Stimulated activated CD8-positive, alpha-beta memory T cell treated with anti-CD3 and anti-CD28 coated beads, Interleukin-2, amount 100 ng/mL, for 1 hour (primary cell): ENCODE measurements at places on chromosomes 2 and 18.

GRCh38 chr2:166612214-166612613 is 118.2 kb upstream of the SCN7A start:
- no peak for DNase-seq

- DNase-seq, result no peak
These were observed 42.3 kb downstream of the ATP9B start for GRCh38 chr18:79111483-79111882.

DNA sequence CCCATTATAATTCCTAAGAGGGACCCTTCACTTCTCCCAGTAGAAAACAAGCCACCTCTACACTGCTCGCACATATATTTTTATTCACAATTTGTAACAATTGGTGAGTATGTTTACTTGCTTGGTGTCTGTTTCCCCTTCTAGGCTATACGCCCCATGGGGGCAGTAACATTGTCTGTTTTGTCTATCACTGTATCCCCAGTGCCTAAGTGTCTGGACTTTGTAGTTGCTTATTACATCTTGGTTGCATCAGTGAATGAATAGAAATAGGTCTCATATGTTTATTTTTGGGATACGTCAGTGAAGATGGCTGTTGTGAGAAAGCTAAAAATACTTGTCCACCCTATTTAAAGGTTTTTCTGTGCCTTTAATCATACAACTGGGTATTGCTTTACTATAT is 87.4 kb upstream of the ITGB6 start:
- DNase-seq, result no peak

- DNase-seq, result no peak
These were observed 50.8 kb downstream of the PIAS2 start for GRCh38 chr18:46866523-46866922.

GRCh38 chr2:96091711-96092572 is 24.4 kb downstream of the ADRA2B start:
- DNase-seq, result no peak

DNA sequence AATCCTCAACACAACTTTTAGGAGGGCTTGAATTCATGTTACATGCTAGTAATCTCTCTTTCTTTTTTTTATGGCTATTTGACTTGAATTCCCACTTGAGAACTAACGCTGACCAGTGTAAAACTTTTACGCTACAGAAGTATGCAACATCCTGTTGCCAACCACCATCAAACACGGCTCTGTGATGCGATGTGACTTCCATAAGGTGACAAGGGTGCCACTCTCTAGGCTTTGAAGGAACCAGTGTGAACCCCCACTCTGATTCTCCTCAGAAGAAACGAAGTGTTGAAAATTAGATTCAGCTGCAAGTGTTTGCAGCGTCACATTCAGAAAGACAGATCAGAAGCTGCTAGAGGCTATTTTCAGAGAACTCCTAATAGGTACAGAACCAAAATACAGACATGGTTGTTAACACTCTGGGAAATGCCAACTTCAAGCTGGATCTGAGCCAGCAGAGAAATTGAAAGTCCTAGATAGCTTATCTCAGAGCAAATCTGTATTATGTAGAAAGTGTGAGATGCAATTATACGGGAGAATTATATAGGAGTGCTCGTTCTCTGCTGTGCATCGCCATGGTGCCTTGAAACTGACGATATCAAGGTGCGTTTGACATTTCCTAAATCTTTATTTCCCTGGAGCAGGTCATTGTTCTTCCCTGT is 271.2 kb downstream of the LPIN1 start:
- no peak for DNase-seq

DNA sequence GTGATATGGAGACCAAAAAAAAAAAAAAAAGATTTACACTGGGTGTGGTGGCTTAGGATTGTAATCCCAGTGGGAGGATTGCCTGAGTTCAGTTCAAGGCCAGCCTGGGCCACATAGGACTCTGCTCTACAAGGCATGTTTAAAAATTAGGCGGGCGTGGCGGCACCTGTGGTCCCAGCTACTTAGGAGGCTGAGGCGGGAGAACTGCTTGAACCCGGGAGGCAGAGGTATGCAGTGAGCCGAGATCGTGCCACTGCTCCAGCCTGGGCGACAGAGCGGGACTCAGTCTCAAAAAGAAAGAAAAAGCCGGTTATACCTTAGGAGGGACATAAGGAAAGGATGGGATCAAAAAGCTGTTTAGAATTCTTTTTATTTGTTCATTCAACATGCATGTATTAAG is 707 bp upstream of the SPDYA start:
- no peak for DNase-seq

GRCh38 chr2:121178730-121179129 is 106.3 kb downstream of the TFCP2L1 start:
- no peak for DNase-seq

GRCh38 chr2:170823088-170823897 is 6.6 kb downstream of the GAD1 start:
- no peak for DNase-seq

GRCh38 chr2:160267692-160268091 is 67.6 kb upstream of the ITGB6 start:
- DNase-seq, result no peak

DNA sequence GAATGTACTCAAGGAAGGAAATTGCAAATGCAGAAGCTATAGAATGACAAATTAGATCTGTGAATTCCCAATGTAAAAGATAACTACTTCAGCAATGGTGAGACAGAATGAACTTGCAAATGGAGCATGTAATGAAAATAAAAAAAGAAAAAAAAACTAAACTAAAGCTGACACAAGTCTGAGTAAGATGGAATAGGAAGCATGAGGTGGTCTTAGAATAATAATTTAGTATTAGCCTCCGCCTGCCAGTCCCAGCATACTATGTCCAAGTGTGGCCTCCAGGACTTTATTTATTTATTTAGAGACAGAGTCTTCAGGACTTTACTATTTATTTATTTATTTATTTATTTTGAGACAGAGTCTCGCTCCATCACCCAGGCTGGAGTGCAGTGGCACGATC is 37.4 kb upstream of the SLC39A10 start:
- no peak for DNase-seq

DNA sequence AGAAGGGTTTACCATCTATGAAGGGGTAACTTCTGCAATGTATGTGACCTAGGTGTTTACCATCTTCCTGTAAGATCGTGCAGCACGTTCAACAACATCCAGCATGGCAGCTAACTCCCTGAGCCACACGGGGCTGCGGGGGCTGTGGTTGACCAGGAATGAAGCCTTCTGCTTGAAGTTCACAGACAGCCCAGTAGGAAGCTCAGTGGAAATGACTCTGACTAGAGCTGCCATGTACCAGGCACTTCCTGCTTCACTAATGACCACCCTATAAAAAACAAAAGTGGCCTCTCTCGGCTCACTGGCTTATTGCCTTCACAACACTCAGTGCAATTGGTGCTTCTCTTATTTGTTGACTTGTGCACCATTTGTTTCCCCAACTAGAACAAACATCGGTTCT is 99.7 kb upstream of the SMAD7 start:
- DNase-seq, result no peak

DNA sequence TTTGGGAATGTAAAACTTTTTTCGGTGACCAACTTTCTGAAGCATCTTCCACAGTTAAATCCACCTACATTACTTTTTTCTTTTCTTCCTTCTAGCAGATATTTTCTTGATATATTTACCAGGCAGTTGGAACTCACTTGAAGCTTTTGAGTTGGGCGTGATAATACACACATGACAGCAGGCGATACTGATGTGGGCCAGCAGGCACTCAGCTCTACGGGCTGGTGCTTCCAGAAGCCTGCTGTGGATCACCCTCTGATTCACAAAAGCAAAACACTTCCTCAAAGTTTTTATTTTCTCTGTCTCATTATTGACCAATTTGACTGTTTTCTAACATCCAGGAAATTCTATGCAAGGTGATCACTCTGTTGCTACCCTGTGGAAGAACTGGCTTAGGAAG is 22.9 kb downstream of the GRHL1 start:
- DNase-seq, result no peak

DNA sequence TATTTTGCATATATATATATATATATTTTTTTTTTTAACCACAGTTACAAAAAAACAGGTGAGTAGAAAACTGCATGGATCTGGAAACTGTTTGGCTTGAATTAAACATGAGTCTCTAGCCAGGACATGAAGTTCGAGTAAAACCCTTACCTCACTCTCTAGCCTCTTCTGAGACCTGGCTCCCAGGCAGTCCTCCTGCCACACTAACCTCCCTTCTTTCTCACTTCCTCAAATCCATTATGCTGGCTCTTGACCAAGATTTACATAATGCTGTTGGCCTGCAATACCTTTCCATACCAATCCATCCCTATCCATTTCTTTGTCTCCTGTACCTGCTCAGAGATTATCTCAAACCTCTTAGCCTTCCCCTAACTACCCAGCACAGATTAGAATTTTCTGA is 34.0 kb downstream of the PIGN start:
- no peak for DNase-seq

GRCh38 chr18:79936641-79937040 is 14.8 kb downstream of the SLC66A2 start:
- DNase-seq, result no peak

DNA sequence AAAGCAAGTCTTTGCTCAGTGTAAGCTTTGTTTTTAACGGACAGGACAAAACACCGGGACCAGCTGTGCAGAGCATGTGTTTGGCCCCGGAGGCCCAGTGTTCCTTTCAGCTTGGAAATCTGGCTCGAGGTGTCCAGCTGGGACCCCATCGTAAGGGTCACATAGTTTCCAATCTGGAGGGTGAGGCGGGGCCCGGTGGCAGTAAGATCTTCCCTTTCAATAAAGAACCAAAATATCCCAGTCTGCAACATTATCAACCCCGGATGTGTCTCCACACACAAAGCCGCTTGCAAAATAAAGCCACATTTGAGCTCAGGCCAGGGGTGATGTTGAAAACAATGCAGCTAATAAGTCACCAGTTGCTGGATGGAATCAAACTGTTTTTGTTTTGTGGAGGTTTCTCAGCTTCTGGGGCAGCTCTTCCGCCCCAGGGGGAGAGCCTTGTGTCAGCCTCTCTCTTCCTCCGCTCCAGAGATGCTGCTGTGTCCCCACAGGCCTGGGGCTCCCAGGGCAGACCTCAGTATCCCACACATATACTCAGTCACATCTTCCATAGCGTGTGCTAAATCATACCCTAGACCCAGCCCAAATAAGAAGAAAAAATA is 138.6 kb upstream of the GLI2 start:
- no peak for DNase-seq

- no peak for DNase-seq
These were observed 670.7 kb upstream of the ZNF804A start for GRCh38 chr2:183927406-183928325.

DNA sequence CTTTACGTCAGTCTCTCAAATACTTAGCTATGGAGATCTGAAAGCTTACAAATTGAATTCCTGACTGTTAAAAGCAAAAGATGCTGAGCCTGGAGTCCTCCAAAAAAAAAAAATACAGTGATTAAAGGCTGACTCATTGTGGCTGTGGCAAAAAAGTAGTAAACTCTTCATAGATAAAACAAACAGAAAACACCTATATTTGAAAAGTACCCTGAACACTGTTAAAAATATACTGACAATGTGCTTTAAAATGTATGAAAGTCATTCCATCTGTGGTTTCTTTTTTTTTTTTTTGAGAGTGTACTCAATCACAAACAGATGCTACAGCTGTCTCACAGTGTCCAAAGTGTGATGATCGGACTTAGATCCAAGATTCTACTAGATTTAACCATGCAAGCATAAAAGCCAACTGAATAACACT is 267.6 kb upstream of the CYP26B1 start:
- no peak for DNase-seq

- DNase-seq, result no peak
These were observed 83.8 kb downstream of the MBD2 start for GRCh38 chr18:54140641-54141040.

DNA sequence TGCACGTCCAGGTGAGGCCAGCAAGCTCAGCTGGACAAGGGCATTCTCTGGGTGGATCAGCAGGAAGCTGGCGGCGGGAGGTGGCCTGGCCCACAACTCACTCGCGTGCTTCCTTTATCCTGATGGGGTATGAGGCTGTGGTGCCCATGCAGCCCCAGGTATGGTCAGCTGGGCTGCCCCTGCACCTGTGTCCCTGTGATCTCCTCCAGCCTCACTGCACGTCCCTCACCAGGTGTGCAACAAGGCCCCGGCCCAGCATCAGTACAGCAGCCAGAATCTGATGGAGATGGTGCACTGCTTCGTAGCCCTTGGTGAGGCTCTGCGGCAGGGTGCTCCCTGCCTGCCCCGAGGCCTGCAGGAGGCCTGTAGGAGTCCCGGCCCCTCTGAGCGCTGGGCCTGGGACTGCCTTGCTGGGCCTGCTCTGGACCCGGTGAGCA is 17.6 kb downstream of the MROH2A start:
- no peak for DNase-seq

- no peak for DNase-seq
These were observed 36.9 kb upstream of the VWA3B start for GRCh38 chr2:98050070-98050469.

- no peak for DNase-seq
These were observed 235.3 kb upstream of the ERBB4 start for GRCh38 chr2:212773808-212774339.

DNA sequence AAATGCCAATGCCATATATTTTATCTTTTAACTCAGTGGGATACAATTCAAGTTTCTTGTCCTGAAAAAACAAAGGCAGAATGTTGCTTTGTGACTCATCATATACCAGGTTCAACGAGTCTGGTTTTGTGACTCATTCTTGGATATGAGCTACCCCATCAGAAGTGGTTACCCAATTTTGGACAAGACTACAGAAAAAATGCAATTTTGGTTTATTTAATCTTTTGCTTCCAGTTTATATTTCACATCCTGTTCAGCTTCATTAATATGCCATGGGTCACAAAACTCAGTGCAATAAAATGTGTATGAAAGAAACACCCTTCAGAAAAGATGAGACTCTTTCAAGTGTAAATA is 25.0 kb downstream of the FN1 start:
- DNase-seq, result no peak

DNA sequence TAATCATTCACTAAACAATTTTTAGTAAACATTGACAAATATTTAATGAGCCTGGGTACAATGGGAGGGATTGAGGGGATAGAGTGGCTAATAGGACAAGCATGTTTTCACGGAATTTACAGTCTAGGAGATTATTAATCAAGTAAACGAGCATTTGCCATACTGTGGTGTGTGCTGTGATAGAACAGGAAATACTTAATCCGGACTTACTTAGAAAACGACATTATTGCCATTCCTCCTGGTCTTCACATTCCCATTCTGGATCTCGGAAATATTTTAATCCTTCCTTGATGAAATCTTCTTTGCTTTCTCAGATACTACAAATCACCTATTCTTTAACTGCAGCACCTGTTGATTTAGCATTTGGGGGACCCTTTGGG is 905 bp downstream of the TTLL4 start:
- no peak for DNase-seq

DNA sequence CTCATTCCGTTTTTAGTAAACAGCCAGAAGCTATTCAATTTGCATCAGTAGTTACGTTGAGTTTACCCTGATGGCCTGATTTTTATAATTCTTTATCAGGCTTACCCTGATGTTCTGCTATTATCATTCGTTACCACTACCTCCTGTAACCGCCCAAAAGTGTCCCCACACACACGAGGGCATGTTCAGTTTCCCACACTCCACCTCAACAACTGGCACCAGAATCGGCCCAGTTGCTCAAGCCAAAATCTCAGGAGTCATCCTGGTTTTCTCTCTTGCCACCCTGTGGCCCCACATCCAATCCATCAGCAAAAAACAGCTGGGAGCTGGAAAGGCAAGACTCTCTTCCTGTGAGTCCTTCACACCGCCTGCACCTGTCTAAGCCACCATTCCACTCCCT is 102.9 kb upstream of the RAB6C start:
- no peak for DNase-seq
